Suppressor macrophage (primary cell): ENCODE measurements at places on chromosomes 6 and 20.

- DNase-seq = no peak
These were observed 25.3 kb upstream of the HACE1 start for GRCh38 chr6:104884867-104885517.

GRCh38 chr6:130293800-130294199 is 71.0 kb upstream of the SAMD3 start:
- DNase-seq = peak; percentile 18

DNA sequence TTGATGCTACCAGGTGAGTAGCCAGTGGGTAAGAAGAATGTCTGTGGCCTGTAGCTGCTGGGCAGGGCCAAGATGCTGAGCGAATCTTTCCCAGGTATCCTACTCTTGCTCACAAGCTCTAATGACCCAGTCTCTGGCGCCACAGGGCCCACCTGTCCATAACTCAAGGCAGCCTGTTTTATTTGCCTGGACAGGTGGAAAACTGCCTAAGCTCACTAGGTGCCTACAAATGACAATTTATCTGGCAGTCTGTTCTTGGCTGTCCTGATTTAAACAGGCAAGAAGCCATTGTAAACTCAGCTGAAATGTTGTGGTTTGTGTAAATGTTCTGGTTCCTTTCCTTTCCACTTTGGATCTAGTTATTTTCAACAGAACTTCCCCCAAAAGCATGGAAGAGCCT is 113.3 kb downstream of the TCP11 start:
- DNase-seq = no peak

- no peak for DNase-seq
These were observed 1.4 kb upstream of the BPIFB6 start for GRCh38 chr20:33030076-33030475.

DNA sequence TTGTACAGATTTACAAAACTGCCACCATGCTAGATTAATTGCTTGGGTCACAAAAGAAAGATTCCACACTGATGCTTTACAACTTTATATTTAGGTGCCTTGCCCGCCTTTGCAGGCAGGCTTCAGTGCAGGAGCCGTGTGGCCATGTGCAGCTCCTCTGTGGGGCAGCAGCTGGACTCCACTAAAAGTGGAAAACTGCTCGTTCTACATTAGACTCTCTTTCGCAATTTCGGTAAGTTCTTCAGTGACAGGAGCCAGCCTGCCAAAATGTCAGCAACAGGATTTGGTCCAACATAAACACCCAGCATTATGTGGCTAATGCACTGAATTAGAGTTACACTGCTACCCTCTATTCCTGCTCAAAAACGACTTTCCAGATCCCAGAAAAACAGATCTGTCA is 174.4 kb upstream of the KCNK16 start:
- DNase-seq = no peak

DNA sequence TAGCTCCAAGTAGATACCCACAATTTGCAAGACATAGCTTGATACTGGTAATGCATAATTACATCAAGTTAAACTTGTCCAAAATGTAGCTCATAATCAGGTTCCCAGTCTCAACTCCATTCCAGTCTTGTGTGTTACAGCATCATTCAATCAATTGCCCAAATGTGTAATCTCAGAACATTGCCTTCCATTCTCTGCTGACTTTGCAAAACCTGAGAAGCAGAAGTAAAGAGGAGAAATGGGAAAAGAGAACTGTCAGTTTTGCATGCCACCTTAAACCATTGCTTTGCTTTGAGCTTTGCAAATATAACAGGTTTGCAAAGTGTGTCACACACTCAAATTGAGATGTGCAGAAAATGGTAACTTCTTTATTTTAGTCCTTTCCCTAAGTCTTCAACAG is 40.3 kb upstream of the CNKSR3 start:
- DNase-seq = peak; percentile 6

DNA sequence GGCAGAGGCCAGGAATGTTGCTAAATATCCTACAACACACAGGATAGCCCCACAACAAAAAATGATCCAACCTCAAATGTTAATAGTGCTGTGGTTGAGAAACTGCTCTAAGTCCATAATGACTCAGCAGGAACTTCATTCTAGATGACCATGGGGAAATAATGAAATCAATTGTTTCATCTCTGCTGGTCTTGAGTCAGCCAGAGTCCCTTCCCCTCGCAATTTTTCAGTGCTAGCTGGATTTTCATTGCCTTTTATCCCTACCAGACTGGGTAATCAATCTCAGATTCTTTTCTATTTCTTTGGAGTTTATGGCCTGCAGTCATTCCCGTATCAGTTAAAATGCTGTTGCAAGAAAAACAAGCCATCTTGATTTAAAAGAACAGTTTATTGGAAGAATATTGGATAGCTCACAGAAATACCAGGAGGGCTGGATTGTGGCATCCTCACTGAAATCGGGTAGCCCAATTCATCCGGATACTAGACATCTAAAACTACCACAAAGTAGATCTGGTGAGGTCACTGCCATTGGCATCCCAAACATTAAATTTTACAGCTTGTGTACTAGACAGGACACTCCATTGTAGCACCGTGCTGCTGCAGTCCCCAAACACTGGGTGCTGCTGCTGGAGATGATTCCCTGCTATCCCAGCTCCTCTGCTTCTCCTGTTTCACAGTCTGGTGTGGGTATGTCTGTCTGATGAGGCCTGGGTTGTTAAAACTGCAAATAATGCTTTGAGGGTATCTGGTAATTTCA is 30.3 kb upstream of the POPDC3 start:
- DNase-seq = no peak

GRCh38 chr20:23152308-23152892 is 66.3 kb upstream of the CD93 start:
- peak; percentile 98 for DNase-seq

- no peak for DNase-seq
These were observed 8.7 kb downstream of the MTHFD1L start for GRCh38 chr6:150874179-150874578.

- DNase-seq = no peak
These were observed 252.8 kb downstream of the PRKN start for GRCh38 chr6:162474722-162475121.

DNA sequence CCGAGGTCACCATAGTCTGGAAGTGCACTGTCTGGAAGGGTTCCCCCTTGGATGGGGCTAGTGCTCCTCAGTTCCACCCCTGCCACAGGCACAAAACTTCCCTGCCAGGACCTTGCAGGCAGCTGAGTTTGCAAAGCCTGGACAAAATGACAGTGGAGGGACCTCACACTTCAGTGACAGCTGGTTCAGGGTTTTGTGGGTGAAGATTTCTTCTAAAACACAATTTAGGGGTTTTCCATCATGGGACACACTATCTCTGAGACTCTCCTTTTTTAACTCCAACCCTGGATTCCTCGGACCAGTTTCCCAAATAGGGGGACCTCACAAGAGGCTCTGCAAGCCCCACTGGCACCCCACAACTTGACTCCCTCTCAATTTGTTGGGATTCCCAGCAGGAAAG is 33.6 kb upstream of the PREX1 start:
- DNase-seq = no peak

- DNase-seq = no peak
These were observed 128.9 kb upstream of the PDE10A start for GRCh38 chr6:165791876-165792437.

DNA sequence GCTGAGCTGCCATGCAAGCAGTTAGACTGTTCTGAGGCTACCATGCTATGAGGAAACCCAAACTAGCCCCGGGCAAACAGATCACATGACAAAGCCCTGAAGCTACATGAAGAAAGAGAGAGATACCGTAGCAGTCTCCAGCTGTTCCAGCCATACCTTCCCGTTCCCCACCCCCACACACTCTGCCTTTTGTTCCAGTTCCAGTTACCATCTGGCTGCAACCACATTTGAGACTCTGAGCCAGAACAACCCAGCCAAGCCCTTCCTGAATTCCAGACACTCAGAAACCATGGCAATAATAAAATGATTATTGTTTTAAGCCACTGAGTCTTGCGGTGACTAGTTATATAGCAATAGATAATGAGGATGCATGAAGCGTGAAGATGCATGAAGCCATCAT is 28.3 kb downstream of the RIN2 start:
- peak; percentile 54 for DNase-seq

DNA sequence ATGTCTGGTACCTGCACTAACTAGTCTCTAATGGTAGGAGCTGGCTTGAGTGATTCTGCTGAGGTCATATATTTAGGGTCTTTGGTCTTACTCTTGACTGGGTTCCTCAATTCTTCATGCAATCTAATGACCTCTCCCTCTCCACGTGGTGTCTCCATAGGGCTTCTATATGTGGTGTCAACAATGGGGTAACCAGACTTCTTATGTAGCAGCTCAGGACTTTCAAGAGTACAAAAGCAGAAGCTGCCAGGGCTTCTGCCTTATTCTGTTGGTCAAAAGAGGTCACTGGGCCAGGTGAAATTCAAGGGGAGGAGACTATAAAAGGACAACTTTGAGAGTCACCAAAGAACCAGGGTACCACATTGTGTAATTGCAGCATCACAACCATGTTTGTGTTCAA is 54.3 kb downstream of the NUS1 start:
- DNase-seq = no peak

GRCh38 chr6:20744911-20745557 is 210.8 kb downstream of the CDKAL1 start:
- no peak for DNase-seq

- peak; percentile 73 for DNase-seq
These were observed 14.8 kb upstream of the FAM83C start for GRCh38 chr20:35306931-35307517.

DNA sequence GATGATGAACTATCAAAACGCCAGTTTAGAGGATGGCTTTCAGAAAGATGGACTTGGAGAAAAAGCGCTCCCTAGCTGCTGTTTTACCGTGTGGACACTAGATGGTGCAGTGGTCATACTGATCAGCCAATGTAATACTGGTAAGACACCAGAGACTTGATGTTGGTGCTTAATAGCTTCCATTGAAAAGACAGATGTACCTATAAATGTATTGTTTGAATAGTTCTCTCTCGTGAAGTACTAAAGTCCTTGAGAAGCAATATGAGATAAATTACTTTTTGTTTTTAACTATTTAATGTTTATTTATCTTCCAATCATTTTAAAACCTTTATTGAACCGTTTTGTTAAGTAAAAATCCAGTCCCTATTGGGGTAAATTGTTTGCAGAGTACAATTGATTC is 63.9 kb upstream of the FUCA2 start:
- peak; percentile 67 for DNase-seq
